ENCODE measurements at places on chromosomes 3 and 15. TPM values are rescaled to one million over a fixed set of nuclear protein-coding genes. Genes with fewer than 3 reads are reported as not detected.

DNA sequence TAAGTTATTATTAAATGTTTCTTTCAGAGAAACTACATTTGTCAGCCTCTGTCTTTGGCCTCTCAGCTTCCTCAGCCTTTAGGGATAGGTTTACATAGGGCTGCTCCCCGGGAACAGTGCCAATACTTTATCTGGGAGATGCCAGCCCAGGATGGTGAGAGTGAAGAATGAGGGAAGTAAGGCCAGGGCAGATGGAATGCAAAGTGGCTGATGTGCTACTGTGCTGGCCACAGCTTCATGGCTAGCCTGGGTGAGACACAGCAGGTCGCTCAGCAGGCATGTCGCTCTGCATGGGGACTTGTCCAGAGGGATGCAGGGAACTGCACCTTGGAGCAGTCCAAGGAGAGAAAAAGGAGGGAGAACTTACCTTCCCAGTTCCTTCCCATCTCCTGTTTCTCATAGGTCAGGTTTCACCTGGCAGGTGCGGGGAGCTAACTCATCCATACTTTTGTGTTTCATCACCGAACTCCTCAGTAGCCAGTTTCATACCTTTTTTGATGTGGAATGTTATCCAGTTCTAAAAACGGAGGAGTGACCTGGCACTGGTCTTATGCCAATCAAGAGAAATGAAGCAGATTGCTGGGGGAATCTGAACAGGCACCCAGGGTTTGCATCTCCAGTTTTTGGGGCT lies 30.9 kb upstream of the C15orf39 start:
- peak; percentile 82 for DNase-seq

DNA sequence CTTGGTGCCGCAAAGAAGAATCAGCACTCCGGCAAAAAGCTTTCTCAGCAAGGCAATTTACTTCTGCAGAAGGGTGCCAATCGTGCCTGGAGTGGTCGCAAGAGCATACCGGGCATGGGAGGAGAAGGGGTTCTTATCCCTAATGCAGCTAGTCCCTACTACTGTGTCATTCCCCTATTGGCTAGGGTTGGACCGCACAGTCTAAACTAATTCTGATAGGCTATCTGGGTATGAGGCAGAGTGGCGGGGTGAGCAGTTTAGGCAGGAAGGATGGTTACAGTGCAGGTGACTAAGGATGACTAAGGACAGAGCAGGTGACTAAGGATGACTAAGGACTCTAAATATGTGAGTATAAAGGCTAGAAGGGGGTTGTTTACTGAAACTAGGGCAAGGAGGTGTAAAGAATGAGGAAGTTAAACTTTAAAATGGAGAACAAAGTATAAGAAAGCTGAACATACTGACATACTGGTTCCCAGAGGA lies 52.9 kb downstream of the PGBD4 start:
- peak; percentile 9 for DNase-seq

- no peak for DNase-seq
Observed at GRCh38 chr15:46229263-46229662, 594.4 kb downstream of the SQOR start.

- DNase-seq, result peak; percentile 87
Observed at GRCh38 chr3:184443364-184443763, 63.5 kb downstream of the CHRD start.

DNA sequence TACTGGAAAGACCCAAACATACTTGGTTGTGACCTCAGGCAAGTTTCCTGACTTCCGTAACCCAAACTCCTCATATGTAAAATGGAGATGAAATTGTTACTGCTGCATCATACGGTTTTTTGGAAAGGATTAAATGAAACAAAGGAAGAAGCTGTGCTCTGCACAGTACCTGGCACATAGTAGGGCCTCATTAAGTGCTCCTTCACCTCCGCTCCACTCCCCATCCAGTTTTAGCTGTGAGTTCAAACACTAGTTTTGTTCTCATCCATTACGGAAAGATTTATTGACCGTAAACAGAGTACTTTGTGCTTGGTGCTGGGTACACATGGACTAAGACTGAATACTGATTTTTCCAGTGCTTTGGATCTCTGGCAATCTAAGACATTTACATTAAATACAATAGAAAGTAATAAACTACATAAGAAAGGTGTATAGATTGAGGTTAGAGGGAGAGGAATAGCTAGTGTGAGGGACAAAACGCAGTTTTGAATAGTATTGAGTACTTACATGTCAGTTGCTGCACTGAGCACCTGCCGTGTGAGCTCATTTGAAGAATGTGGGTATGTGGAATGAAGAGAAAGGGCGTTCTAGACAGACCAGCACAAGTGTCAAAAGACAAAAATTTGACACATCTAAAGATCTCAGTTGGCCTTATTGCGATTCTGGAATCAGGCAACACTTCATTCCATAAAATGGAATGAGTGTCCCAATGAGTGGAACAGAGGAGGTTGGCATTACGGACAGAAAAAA lies 594 bp upstream of the ICE2 start:
- no peak for DNase-seq

DNA sequence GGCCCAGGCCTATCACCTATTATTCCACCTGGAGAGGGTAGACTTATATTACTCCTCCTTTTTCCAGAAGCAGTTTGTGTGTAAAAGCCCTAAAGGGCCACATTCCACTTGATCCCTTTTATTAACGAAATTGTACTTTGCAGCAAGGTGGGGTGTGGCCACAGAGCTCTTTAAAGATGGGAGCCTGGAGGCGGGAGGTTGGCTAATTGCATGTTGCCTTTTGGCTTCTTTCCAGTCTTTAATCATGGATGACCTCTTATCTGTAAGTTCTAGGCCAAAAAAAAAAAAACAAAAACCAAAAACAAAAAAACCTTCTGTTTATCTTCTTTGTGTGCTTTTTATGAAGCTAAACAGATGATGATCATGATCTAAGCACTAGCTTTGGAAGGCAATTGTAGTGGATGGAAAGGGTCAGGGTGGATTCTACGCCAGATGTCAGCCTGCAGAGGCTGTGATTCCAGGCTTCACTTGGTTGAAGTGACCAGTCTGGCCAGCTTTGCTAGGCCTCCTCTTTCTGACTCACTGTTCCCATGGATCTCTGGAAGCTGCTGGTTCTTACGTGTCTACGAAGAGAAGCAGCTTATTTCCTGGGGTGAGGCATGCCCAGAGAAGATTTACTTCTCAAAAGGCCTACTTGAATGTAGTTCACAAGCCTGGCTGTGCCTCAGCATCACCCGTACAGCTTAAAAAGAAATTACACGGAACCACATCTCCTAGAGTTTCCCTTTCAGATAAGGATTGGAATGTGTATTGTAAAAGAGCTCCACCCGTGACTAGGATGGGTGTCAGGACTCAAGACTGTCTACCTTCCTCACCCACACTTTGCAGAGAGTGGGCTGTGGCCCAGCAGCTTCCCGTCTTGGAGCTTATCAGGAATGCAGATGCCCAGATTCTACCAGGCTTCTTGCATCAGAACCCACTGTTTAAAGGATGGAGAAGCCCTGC lies 330.9 kb upstream of the C2CD4B start:
- peak; percentile 43 for DNase-seq

GRCh38 chr15:40323239-40323952 lies at the start of gene INAFM2:
Gene INAFM2 (plus strand): TSS chr15:40323692. CDS start chr15:40324056, 364 bp downstream.
- peak; percentile 81 for DNase-seq

GRCh38 chr3:17557749-17558463 lies 184.5 kb downstream of the TBC1D5 start:
- DNase-seq, result no peak

DNA sequence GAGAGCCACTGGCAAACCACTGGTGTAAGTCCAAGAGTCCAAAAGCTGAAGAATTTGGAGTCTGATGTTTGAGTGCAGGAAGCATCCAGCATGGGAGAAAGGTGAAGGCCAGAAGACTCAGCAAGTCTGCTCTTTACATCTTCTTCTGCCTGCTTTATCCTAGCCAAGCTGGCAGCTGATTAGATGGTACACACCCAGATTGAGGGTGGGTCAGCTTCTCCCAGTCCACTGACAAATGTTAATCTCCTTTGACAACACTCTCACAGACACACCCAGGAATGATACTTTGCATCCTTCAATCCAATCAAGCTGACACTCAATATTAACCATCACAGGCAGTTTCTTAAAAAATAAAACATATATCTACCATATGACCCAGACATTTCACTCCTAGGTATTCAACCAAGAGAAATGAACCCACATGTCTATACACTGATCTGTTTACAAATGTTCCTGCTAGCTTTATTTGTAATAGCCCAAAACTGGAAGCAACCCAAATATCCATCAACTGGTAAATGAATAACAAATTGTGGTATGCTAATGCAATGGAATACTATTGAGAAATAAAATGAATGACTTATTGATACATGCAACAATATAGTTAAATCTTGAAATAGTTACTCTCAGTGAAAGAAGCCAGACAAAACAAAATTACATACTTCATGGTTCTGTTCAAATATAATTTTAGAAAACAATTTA lies 373.8 kb downstream of the ZNF385D start:
- DNase-seq, result no peak

- no peak for DNase-seq
Observed at GRCh38 chr3:28836199-28836598, 444.7 kb upstream of the RBMS3 start.

PLA2G4F gene
- total RNA-seq, result 1.2 TPM

SPESP1 gene
- not detected for total RNA-seq

FAN1 gene
- 10.2 TPM for total RNA-seq

GOLGA8M gene
- total RNA-seq, result not detected

SLC9A9 gene
- total RNA-seq, result 1.7 TPM

ZNF502 gene
- total RNA-seq, result 2.8 TPM
